ENCODE measurements at places on chromosomes 7 and 10. TPM values are rescaled to one million over a fixed set of nuclear protein-coding genes. Genes with fewer than 3 reads are reported as not detected.

METTL2B gene
- 39.9 TPM for total RNA-seq

GHRHR gene
- total RNA-seq, result not detected

ADCYAP1R1 gene
- total RNA-seq, result not detected

C7orf57 gene
- total RNA-seq, result 0.11 TPM

FBXO24 gene
- 1.2 TPM for total RNA-seq

SFTPA2 gene
- not detected for total RNA-seq

LIPN gene
- total RNA-seq, result not detected

CALHM3 gene
- not detected for total RNA-seq

SORCS1 gene
- not detected for total RNA-seq

ANKRD30A gene
- total RNA-seq, result not detected

VAX1 gene
- not detected for total RNA-seq

HELLS gene
- total RNA-seq, result 160 TPM

PNLIPRP2 gene
- total RNA-seq, result not detected

UNC5B gene
- not detected for total RNA-seq

HTR5A gene
- total RNA-seq, result not detected

SCIN gene
- total RNA-seq, result 0.11 TPM

ZCWPW1 gene
- total RNA-seq, result 1.9 TPM

CTNNA3 gene
- total RNA-seq, result not detected

OR2A42 gene
- total RNA-seq, result not detected

GNAT3 gene
- total RNA-seq, result not detected

CDH23 gene
- 4.8 TPM for total RNA-seq

IGFBP1 gene
- not detected for total RNA-seq

ANKIB1 gene
- total RNA-seq, result 63.9 TPM

TAC1 gene
- total RNA-seq, result not detected

PAX4 gene
- total RNA-seq, result not detected

ZNF853 gene
- 0.16 TPM for total RNA-seq

PHYH gene
- total RNA-seq, result 11.6 TPM

CTAGE4 gene
- total RNA-seq, result 2.3 TPM

TAS2R4 gene
- 1.1 TPM for total RNA-seq

AKR1C4 gene
- not detected for total RNA-seq

ZNF467 gene
- total RNA-seq, result not detected

CYP2C9 gene
- total RNA-seq, result not detected

ANKRD1 gene
- total RNA-seq, result not detected

WIPF3 gene
- total RNA-seq, result not detected

LOXL4 gene
- not detected for total RNA-seq

PNLIPRP1 gene
- total RNA-seq, result not detected

SLC26A3 gene
- not detected for total RNA-seq

SPDYE16 gene
- 0.25 TPM for total RNA-seq

ALOX5 gene
- total RNA-seq, result 2.5 TPM

CDHR1 gene
- not detected for total RNA-seq

GPR15LG gene
- not detected for total RNA-seq

MYH16 gene
- not detected for total RNA-seq

RGR gene
- not detected for total RNA-seq

SLC25A28 gene
- total RNA-seq, result 47.8 TPM

SLC13A1 gene
- 0.05 TPM for total RNA-seq

UNCX gene
- not detected for total RNA-seq

SPACDR gene
- 3.3 TPM for total RNA-seq
